ENCODE measurements at places on chromosomes 7 and 10. TPM values are rescaled to one million over a fixed set of nuclear protein-coding genes. Genes with fewer than 3 reads are reported as not detected.

TMEM273 gene
- total RNA-seq: 14.3 TPM

STOX1 gene
- total RNA-seq: 0.47 TPM

DNA sequence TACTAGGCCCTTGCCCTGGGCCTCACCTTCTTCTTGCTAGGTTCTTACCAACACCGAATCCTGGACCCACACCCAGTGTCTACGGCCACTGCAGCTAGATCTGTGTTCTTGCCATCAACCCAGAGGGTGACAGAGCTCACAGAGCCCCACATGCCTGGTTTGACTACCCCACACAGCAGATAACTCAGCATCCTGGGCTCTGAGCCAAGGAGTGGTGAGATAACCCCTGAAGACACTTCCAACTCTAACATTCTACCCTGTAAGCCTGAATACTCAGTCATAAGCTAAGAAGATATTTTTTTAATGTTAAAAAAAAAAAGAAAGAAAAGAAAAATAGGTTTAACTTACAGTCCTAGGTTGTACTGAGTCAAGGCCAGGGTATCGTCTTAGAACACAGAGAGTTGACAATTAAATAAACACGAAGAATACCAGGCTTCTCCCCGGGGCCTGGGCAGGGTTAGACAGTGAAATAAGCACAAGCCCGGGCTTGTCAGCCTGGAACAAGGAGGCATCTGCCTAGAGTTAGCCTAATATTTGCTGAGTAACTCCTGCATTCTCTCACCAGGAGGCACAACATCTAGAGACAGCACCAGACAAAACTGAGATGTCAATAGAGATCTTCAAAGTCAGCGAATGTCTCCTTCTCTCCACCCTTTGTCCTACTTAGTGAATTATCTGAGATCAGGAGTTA, 556.5 kb upstream of the LRRN3 start:
- no peak for DNase-seq

- no peak for DNase-seq
These were observed at the start of gene KCNMA1 for GRCh38 chr10:77637532-77638320. KCNMA1 (minus strand) TSS chr10:77637808.

- no peak for DNase-seq
These were observed 36.4 kb upstream of the ASL start for GRCh38 chr7:66039094-66039670.

GRCh38 chr10:5960070-5960972, 17.0 kb downstream of the IL15RA start:
- no peak for DNase-seq

- DNase-seq: no peak
These were observed 41.6 kb downstream of the UNCX start for GRCh38 chr7:1274121-1274875.

NPC1L1 gene
- total RNA-seq: not detected

- DNase-seq: no peak
These were observed 956.9 kb downstream of the XPNPEP1 start for GRCh38 chr10:108966411-108966810.

KNDC1 gene
- 0.59 TPM for total RNA-seq

DNA sequence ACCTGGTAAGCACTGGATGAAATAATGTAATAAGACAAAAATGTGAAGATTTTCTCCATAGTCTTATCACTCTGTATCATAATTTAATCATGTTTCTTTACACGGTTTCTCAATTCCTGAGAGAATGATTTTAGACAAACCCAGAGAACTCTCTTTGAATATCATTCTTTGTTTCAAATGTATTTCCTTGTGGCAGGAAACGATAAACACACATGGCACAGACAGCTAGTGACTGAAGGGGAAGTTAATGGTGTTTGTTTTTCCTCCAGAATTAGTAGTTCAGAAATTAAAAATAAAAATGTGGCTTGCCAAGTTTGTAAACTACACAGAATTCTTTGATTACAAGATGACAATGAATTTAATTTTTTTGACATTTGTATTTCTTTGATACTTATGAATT, 163.7 kb upstream of the PRPS1L1 start:
- no peak for DNase-seq

DNA sequence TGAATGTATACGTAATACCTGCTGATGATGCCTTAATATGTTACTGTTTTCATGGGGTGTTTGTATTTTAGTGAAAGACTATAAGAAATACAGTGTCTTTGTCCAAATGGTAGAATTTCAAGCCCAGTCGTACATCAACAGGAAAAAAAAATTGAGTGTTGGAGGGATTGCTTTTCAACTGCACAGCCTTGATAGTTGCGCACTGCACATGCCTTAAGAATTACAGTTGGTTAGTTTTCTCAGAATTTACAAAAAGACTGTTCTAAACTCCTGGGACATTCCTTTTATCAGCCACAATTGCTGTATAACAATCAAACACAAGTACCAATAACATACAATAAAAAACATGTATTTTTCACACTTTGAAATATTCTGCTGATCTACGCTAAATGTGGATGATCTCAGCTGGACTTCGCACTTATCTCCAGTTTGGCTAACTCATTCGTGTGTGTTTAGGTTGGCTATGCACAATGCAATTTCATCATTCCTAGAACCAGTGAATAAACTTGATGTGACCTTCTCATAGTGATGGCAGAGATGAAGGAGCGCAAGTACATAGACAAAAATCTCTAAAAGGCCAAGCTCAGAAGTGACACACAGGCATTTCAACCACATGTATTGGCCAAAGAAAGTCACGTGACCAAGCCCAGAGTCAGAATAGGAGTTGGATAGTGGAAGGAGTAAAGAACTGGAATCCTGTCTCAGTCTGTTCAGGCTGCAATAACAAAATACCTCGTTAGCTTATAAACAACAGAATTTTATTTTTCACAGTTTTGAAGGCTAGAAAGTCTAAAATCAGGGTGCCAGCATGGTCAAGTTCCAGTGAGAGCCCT, 152.3 kb downstream of the IPMK start:
- DNase-seq: no peak

GRCh38 chr10:99337311-99337811, 8.2 kb downstream of the CNNM1 start:
- DNase-seq: no peak

DKK1 gene
- total RNA-seq: 3.7 TPM

DNA sequence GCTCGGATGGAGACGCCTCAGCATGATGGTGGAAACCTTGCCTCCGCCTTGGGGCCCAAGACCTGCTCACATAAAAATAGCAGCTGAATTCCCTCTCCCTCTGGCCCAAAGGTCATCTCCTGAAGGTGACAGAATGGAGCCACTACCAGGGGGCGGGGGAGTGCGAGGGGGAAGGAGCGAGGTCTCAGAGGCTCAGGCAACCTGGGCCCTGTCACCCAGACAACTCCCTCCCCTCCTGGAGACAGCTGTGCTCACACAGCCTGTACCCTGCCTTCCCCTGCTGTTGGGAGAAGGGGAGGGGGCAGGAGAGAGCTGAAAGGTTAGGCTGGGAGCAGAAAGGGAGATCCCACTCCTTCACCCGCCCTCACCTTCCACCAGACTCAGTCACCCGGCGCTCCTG, 173.0 kb upstream of the RHEB start:
- DNase-seq: no peak

DNA sequence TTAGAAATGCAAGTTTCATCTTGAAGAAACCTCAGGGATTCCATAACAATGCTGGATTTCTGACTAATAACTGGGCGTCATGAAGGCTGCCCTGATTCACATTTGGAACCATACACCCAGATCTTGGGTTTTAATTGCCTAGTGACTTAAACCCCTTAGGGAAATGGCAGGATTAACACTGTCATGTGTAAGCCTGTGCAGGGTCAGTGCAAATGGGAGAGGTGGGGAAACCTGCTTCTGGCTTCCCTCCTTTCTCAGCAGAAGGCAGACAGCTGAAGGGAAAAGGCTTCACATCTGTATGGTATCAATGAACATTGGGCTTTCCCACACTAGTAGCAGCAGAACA, 364.2 kb downstream of the ANKRD30A start:
- no peak for DNase-seq

DNA sequence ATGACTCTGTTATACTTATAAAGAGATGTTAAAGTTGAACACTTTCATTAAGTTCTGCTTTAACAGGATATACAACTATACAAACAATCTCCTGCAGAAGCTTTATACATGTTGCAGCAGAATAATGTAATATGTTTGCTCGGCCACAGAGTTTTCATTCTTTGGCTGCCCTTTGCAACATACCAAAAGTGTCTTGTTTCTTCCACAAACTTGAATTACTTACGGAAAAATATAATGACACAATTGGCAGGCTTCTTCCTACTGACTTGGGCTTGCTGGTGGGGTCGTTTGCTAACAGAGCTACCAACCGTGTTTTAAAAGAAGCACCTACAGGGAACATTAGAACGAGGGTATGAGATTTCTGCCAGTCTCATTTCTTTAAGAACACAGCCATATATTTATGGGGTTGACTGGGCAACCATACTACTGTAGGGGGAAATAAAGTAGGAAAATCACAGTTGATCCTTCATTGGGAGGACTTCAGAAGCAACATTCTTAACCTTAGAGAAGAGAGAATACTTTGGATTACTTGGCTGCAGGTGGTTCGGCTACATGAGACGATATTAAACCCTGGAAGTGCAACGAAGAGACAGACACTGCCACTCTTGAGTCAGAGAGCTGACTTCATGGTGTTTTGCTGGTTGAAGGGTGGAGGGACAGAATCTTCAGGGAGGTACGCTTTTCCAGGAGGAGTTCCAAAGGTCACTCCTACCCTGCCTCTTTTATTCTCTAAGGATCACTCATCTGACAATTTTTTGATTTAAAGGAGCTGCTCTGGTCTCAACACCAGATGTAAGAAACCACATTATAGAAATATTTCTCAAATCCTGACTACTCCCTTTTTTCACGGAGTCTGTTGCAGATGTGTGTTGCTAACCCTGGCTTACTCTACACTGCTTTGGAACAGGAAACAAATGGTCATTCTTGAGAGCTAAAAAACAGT, 123.9 kb downstream of the SEMA3C start:
- DNase-seq: no peak

NRAP gene
- 610 TPM for total RNA-seq

- no peak for DNase-seq
These were observed 12.3 kb downstream of the DDIT4 start for GRCh38 chr10:72285972-72286521.

DNA sequence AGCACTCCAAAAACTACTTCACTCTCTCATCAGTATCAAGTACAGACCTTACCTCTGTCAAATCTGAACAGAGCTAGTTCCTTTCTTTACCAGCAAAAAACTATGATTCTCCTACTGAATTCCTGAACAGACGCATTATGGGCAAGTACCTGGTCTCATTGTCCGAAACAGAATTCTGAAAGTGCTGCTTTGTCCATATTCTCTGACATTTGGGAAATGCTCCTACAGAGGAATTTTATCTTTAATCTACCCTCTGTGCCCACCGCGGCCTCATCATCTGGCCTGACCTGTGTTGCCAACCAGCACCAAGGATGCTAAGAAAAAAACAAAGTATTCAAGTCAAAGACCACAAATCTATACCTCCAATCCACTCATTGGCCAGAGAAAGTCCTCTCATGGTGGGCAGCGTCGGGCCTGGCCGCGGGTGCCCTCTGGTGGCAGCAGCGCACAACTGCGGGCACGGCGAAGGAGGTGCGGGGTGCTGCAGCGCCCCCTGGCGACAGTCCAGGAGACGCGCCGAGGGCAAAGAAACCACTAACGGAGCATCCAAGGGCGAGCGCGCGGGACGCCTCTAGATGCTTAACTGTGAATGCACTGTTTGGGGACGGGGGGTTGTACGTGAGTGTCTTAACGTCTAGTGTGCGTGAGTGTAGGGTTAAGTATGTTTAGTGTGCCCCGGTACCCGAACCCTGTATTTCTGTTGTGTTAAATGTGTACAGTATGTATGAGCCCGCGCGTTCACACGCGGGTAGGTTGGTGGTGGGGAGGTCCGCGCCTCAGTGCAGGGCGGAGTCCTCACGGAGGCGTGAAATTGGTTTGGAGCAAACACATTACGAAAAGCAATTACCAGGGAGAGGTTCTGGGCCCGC, 5.0 kb upstream of the GBX1 start:
- peak; percentile 69 for DNase-seq

- DNase-seq: no peak
These were observed 30.2 kb upstream of the ABI1 start for GRCh38 chr10:26890956-26891355.

DNA sequence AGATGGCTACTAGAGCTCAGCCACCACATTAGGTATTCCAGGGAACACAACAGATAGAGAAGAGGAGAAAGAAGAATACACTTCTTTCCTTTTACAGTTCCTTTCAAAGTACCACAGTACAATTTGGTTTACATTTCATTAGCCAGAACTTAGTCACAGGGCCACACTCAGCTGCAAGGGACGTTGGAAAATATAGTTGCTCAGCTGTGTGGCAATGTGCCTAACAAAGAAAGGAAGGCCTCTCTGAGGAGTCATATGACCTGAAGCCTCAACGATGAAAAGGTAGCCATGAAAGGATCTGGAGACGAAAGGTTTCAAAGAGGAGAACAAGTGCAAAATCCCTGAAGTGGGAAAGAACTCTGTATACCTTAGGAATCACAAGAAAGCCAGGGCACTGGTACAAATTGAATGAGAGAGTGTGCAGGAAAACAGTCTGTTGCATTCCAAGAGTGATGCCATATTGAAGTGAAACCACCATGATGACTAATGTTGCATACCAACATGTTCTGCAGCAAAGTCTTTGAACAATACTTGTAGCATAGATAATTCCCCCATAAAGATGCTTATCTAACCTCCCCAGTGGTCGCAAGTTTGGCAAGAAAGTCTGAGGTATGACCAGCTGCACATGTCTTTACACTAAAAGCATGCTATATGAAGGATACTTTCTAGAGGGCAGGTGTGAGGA, 278.9 kb downstream of the HPSE2 start:
- no peak for DNase-seq

PARG gene
- 16.0 TPM for total RNA-seq

GRCh38 chr7:47739891-47740290, 158.0 kb upstream of the TNS3 start:
- no peak for DNase-seq

- DNase-seq: no peak
These were observed 12.3 kb upstream of the ASB4 start for GRCh38 chr7:95473276-95473985.

WNT16 gene
- total RNA-seq: 0.12 TPM

- no peak for DNase-seq
These were observed 1.2 kb downstream of the BRAF start for GRCh38 chr7:140923358-140924006.

SLC16A9 gene
- 1.5 TPM for total RNA-seq

SPDYE6 gene
- not detected for total RNA-seq

DNA sequence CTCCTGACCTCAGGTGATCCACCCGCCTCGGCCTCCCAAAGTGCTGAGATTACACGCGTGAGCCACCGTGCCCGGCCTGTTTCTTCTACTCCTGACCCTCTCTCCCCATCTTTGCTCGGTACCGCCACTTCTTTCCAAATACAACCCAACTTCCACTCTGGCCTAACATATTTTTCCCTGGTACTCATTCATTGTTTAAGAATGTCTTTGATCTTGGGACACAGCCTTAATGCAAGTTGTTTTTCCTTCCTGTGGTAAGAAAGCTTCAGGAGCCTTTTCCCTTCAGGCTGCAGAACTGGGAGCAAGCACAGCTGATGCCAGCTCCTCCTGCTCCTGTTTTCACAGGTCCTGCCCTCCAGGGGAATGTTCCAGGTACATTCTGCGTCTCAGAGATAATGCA, 13.7 kb downstream of the CALML3 start:
- no peak for DNase-seq

SPDYE11 gene
- total RNA-seq: not detected

- no peak for DNase-seq
These were observed 30.4 kb downstream of the DDC start for GRCh38 chr7:50534690-50535290.

KIF11 gene
- 1.4 TPM for total RNA-seq

PRLHR gene
- not detected for total RNA-seq

HKDC1 gene
- not detected for total RNA-seq

Data from right atrium auricular region (tissue), 2 donors.